Activated CD4-positive, alpha-beta T cell treated with anti-CD3 and anti-CD28 coated beads, Interleukin-2, amount 50 U/mL, for 48 hours (primary cell): ENCODE measurements at places on chromosomes 16 and 17.

GRCh38 chr17:76672270-76672851, 28.8 kb upstream of the ST6GALNAC1 start:
- no peak for DNase-seq

GRCh38 chr17:81039854-81040758, 5.2 kb downstream of the BAIAP2 start:
- DNase-seq, result no peak

- no peak for DNase-seq
These were observed 4.4 kb upstream of the OR1F1 start for GRCh38 chr16:3183445-3184139.

GRCh38 chr17:80598813-80599545, 54.3 kb downstream of the RPTOR start:
- DNase-seq, result no peak

DNA sequence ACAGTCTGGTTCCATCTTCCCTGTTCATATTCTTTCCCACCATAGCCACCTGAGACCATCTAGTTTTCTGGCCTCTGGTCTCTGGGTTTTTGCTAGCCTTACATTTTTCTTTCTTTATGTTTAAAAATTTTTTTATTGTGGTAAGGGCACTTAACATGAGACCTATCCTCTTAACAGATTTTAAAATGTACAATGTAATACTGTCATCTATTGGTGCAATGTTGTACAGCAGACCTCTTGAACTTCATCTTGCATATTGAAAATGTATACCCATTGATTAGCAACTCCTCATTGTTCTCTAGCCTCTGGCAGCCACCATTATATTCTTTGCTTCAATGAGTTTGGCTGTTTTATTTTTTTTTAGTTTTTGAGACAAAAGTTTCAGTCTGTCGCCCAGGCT, 39.2 kb downstream of the ITGAM start:
- DNase-seq, result no peak

DNA sequence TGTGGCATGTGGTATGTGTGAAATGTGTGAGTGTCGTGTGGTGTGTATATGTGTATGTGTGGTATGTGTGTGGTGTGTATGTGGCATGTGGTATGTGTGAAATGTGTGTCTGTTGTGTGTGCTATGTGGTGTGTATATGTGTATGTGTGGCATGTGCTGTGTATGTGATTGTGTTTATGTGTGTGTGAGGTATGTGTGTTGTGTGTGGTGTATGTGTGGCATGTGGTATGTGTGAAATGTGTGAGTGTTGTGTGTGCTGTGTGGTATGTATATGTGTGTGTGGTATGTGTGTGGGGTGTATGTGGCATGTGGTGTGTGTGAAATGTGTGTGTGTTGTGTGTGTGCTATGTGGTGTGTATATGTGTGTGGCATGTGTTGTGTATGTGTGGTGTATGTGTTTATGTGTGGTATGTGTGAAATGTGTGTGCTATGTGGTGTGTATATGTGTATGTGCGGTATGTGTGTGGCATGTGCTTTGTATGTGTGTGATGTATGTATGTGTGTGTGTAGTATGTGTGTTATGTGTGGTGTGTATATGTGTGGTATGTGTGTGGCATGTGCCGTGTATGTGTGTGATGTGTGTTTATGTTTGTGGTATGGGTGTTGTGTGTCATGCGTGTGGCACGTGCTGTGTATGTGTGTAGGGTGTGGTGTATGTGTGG, 9.6 kb upstream of the ZCCHC14 start:
- no peak for DNase-seq

GRCh38 chr17:21376081-21376758, at the start of gene KCNJ12:
KCNJ12 (plus strand) TSS chr17:21376357; CDS start chr17:21415343, 38,986 bp downstream.
- no peak for DNase-seq

- no peak for DNase-seq
These were observed 44.5 kb downstream of the VMP1 start for GRCh38 chr17:59751955-59752413.

GRCh38 chr16:75058806-75059205, 57.8 kb downstream of the LDHD start:
- DNase-seq, result no peak

DNA sequence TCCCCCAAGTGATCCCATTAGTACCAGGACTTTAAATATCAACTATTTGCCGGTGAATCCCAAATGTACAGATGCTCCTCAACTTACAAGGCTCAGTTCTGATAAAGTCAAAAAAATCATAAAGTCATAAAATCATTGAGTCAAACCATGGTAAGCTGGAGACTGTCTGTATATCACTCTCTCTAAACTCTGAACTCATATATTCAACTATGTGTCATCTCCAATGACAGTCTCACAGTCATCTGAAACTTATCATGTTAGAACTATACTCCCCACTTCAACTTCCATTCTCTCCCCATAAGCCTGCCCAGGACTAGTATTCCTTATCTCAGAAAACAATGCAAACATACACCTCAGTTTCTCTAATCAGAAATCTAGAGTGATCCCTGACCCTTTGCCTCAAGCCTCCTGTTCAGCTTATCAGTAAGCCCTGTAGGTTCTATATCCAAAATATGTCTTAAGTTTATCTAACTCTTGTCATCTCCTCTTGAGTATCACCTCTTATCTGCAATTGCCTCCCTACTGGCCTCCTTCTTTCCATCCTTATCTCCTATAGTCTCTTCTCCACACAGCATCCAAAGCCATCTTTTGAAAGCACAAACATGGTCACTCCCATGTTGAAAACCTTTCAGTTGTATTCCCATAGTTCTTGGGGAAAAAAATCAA, 55.0 kb downstream of the SSH2 start:
- no peak for DNase-seq

- DNase-seq, result peak; percentile 16
These were observed 6.7 kb downstream of the MNT start for GRCh38 chr17:2393954-2394749.

GRCh38 chr16:70482624-70483023, 28.2 kb downstream of the FCSK start:
- no peak for DNase-seq

DNA sequence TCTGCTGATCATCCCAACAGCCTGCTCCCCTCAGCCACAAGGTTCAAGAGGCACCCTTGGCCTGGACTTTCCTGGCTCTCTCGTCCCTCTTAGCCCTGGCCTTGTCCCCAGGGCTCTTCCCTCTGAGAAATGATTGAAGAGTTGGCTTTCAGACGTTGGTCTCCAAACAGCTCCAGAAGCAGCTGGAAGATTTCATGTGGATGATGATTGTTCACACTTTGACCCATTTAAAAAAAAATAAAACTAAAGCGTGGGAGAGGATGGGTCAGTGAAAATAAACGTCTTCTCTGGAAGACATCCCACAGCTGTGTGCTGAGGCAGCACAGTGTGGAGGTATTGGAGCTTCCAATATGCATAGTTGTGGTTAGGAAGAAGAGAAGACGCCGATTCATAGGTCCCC, 54.7 kb upstream of the CDH11 start:
- DNase-seq, result no peak

DNA sequence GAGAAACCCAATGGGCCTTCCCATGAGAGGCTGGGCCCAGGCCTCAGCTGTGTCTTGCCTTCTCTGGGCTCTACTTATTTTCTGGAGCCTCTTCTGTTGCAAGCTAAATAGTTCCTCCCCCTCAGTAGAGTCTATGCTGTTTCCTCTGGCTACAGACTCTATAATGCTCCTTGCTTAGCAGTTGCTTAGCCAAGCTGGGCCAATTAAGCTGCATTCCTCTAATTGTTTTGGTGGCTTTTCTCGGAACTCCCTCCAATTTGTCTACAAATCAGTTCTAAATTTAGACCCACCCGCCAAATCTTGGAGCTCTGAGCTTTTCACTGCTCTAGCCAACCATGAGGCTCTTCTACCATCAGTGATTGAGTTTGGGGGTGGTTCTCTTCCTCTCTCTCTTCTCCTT, 302.7 kb upstream of the ASIC2 start:
- no peak for DNase-seq
